KBM-7 (cell line): ENCODE measurements at places on chromosomes 7 and 10.

- no peak for DNase-seq
Measured at GRCh38 chr10:49113741-49114141, 1.6 kb downstream of the VSTM4 start.

- DNase-seq, result no peak
Measured at GRCh38 chr7:1514407-1514806, 10.2 kb upstream of the INTS1 start.

- peak; percentile 50 for DNase-seq
Measured at GRCh38 chr7:134750083-134751062, 29.1 kb upstream of the CALD1 start.

GRCh38 chr7:148212731-148213130, 377.8 kb upstream of the C7orf33 start:
- DNase-seq, result no peak

DNA sequence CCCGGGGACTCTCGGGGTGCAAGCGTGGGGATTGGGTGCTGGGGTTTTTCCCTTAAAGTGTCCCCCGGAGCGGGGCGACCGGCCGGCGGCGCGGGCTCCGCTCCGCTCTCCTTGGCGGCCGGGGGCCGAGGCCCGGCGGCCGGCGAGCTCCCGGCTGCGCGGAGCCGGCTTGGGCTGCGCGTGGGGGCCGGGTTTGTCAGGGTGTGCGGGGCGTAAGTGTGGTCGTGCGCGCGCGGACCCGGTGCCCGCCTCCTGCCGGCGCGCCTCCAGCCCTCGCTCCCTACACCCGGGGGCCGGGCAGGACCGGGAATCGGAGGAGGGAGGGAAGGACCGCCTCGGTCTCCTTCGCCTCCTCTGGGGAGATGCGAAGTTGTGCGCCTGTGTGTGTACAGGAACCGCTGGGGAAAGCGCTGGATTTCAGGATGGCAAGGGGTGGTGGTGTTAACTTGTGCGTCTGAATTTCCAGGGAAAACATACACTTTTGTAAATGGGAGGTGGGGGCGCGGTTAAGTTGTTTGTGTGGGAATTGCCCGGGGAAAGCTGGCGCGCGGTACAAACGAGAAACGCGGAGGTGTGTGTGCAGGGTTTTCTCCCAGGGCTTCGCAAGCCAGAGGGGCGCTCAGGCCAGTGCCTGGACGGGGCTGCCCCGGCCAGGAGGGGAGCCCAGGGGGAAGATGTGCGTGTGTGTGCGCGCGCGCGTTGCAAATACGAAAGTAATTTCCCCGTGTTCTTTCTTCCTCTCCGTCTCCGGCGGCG, 737 bp downstream of the ZMIZ1 start:
- no peak for DNase-seq

- peak; percentile 63 for DNase-seq
Measured at GRCh38 chr7:129089521-129090212, 34.8 kb upstream of the TNPO3 start.

DNA sequence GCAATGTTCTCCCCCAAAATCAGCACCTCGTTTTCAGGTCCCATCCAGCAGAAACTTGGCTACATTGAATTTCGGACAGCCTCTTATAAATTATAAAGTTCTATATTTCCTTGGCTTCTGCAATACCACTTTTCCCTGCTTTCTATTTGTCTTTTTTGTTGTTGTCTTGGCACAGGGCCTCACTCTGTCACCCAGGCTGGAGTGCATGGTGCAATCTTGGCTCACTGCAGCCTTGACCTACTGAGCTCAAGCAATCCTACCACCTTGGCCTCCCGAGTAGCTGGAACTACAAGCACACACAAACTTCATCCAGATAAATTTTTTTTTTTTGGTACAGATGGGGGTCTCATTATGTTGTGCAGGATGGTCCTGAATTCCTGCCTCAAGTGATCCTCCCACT, 55.3 kb upstream of the HECW1 start:
- DNase-seq, result no peak

GRCh38 chr7:105713488-105714465, 132.5 kb upstream of the EFCAB10 start:
- DNase-seq, result no peak

GRCh38 chr10:129511758-129512157, 44.7 kb downstream of the MGMT start:
- no peak for DNase-seq
